ENCODE measurements at places on chromosomes 1 and 21.
A peak's percentile ranks its signal among the peaks of the same experiment; 100 is the strongest.

- DNase-seq, result no peak
These were observed 8.2 kb downstream of the MEGF6 start for GRCh38 chr1:3603156-3603555.

DNA sequence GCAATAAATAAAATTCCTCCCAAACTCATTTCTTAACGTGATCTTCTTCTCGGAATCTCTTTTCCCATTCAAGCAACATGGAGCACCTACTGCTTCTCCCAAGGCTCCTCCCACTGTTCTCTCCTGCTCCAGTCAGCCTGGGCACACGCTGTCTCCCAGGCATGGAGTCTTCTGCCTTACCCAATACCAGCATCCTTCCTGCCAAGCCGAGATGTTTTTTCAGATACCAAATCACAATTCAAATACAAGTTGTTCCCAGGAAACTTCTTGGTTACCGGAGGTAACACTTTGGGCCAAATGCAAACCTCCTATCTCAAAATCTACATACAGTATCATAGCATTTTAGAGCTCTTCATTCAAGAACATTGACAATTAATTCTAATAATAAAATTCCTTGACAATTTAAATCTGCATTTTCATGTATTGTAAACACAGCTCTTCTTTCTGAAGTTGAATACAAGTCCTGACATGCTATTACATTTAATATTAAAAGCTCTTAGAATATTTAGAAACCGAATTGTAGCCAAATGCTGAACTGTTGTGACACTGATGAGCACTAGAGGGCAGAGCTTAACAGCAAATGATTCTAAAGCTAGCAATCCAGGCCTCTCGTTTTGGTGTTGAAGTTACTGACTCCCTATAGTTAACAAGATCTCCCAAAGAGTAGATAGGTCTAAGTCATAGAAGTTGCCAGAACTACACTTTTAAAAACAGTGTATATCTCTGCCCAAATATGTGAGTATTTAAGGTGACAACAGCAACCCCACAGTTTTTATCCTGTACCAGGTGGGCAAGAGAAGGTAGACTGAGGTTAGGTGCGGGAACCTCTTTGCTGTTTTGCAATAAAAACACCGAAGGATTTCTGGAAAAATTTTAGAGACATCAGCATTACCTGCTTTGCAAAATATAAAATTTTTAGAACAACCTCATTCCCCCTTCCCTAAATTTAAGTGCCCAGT is 52.3 kb downstream of the BCAR3 start:
- DNase-seq, result peak; percentile 21

DNA sequence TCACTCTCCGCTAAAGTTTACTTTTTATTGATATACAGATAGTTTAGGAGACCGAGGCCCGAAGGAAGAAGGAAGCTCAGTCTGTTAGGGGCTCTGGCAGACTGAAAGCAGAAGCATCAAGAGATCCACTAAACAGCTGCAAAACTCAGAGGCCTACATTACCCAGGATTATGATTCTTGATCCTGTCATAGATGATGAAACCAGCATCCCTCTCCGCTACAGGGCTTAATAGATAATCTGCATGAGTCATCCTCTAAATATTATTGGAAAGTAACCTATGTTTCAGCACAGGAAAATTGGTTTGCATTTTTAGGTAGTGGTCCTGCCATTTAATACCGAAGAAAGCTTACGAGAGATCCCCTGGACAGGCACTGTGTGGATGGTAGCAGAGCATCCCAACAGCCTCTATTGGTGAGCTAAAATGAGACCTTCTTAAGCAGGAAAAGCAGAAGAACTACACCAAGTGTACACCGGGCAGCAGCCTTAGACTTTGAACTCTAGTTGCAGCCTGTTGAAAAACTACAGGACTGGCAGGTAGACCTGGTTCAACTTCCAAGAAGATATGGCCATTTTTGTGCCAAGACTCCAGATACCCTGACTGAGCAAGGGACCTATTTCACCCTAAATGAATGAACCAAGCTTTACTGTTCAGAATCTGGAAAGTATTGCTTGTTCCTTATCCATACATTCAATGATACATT is 6.8 kb downstream of the CASQ2 start:
- DNase-seq, result no peak

DNA sequence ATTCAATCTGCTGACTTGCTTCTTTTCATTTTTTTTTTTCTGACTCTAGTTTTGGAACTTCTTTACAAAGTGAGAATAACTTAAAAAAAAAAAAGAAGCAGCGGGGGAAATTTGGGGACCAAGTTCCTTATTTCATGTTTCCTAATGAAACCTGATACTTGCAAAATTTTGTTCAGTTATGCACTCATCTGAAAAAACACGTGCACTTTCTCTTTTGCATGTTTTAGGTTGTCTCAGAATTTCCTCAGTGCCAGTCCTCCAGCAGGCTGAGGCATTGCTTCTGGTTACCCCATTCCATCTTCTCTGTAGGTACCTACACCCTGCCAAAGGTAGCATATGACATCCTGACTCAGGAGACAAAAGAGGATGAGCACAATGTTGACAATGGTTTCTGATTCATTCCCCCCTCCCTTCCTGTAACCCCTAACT is 299.7 kb downstream of the GRIK1 start:
- DNase-seq, result no peak

GRCh38 chr21:45228656-45229240 is 58.9 kb downstream of the POFUT2 start:
- no peak for DNase-seq

DNA sequence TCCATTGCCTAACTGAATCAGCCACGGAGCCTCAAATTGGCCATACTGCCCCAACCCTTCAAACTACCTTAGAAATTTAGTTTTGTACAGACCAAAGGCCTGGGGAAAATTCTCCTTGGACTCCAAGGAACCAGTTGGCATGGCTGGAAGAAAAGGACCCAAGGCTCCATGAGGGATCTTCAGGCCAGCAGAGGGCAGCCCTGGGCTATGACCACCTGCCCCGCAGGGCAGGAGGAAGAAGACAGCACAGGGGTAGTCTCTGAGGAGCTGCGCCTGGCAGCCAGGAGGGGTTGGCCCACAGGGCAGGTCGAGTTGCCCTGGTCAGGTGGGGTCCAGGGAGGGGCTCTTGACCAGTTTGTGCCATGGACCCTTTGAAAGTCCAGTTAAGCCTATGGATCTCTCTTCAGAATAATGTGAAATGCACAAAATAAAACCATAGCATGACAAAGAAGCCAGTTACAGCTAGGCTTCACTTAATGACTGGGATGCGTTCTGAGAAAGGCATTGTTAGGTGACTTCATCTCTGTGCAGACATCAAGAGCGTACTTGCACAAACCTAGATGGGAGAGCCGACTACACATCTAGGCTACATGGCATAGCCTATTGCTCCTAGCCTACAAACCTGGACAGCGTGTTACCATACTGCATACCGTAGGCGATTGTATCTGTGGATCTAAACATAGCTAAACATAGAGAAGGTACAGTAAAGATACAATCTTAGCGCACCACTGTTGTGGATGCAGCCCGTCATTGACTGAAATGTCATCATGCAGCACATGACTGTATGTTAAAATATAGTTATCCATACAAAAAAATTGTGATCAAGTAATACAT is 26.1 kb downstream of the CACNA1S start:
- DNase-seq, result no peak

- DNase-seq, result no peak
These were observed 23.5 kb upstream of the C2CD2 start for GRCh38 chr21:41977034-41977950.

DNA sequence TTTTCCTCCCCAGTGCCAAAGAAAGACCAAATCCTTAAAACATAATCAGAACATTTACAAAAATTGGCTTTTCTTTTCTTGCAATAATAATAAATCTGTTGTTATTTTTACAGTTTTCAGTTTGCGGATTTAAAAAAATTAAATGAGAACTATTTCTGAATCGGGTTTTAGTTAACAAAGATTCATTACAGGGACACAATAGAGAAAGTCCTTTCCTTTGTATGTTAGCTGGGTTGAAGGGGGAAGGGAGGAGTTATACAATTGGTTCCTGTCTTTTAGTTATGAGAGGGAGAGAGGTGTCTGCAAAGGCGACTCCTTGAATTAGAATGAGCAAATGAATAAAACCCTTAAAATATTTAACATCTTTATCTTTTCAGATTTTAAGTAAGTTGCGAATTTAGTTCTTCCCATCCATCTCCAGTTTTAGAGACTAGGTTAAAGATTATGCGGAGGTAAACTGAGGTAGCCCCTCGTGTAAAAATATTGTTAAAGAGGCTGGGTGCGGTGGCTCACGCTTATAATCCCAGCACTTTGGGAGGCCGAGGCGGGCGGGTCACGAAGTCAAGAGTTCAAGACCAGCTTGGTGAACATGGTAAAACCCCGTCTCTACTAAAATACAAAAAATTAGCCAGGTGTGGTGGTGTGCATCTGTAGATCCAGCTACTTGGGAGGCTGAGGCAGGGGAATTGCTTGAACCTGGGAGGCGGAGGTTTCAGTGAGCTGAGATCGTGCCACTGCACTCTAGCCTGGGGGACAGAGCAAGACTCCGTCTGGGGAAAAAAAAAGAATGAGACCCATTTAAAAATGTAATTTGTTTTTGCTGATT is 3.9 kb downstream of the SPEN start:
- DNase-seq, result no peak

GRCh38 chr1:235932090-235932510 is 65.4 kb upstream of the LYST start:
- no peak for DNase-seq

- peak; percentile 81 for DNase-seq
These were observed 27.5 kb upstream of the GPR88 start for GRCh38 chr1:100510451-100510850.

- peak; percentile 35 for DNase-seq
These were observed 111.9 kb upstream of the C21orf91 start for GRCh38 chr21:17931080-17931479.

DNA sequence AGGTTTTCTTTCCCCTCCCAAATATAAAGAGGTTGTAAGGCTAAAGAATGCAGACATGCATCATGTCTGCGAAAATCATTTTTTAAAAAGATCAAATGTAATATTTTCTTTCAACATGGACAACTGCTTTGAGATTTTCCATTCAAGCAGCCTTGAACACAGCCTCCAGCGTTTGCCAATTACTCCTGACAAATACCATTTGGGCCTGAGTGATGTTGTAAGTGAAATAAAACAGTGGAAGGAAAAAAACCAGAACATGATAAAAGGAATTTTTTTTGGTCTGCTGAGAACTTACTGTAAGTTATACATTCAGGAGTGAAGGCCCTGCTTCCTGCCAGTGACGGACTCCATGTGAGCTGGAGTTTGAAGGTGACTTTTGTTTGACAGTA is 37.2 kb downstream of the SETD4 start:
- no peak for DNase-seq

DNA sequence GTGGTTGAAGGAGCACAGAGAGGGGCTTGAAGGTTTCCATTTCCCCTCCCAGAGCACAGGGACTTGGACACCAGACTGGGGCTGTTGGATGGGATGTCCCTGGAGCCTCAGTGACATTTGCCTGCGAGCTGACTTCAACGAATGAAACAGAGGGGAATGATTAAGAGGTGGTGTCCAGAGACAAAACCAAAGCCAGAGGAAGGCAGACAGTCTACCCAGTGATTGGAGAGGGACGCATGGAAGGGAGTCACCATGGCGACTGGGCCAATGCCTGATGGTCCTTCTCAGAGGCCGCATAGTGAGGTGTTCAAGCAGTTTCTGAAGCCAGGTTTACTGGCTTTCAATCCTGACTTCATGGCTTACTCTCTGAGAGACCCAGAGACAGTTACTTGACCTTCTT is 77.2 kb downstream of the NUF2 start:
- no peak for DNase-seq
